ENCODE measurements at places on chromosomes 4 and X.

DNA sequence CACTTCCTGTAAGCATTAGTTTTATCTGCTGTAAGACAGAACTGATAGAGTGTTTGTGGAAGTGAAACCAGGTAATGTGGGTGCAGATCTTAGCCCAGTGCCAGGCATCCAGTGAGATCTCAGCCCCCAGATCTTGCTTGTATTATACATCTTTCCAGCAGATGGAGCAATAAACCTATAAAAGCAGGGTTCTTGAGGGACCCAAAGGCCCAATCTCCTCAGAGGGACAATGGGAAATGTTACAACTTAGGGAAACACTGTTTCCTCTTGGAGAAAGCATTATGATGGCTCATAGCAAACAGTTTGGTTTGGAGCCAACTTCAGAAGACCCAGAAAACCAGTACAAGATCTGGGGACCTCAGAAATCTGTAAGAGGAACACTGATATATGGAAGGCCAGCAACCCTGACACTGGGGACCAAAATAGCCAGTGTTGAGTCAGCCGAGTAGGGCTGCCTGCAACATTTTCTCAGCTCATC, 206.3 kb downstream of the SLC7A11 start:
- peak; percentile 83 for DNase-seq

DNA sequence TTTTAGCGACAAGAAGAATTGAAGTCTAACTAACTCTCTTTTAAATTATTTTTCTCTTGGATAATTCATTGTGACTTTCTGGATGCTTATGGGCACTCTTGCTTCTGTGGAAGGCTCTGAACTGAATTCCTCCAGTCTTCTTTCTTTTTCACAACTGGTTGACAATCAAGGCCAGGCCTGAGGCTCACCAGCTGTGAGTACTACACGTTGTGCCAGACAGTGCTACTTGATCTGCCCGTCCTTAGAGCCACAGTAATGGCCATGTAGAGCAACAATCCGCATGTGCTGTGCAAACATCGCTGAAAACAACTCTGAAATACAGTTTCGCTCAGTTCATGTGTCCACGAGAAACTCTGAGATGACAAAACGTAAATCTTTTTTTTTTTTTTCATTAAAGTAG, 1336.3 kb upstream of the AGA start:
- no peak for DNase-seq

DNA sequence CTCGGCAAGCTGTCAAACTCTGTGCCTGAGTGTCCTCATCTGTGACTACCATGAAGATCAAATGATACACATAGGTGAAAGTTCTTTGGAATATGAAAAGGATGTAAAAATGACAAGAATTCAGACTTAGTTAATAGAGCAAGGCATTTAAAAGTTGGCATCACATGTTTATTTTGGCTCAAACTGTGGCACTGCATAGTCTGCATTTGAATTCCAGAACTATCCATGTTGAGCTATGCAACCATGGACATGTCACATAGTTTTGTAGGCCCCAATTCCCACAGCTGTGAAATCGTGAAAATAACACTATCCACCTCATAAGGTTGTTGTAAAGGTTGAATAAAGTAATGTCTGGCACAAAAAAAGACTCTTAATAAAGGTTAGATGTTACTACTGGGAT, 33.9 kb downstream of the AFF2 start:
- DNase-seq: no peak

- DNase-seq: no peak
Measured at GRCh38 chrX:104697294-104697693, 131.3 kb downstream of the IL1RAPL2 start.

- DNase-seq: peak; percentile 5
Measured at GRCh38 chr4:109967798-109968520, 55.3 kb downstream of the EGF start.

GRCh38 chr4:168884251-168885124, 125.6 kb downstream of the CBR4 start:
- no peak for DNase-seq

GRCh38 chrX:28659269-28659668, 72.0 kb downstream of the IL1RAPL1 start:
- DNase-seq: peak; percentile 0

DNA sequence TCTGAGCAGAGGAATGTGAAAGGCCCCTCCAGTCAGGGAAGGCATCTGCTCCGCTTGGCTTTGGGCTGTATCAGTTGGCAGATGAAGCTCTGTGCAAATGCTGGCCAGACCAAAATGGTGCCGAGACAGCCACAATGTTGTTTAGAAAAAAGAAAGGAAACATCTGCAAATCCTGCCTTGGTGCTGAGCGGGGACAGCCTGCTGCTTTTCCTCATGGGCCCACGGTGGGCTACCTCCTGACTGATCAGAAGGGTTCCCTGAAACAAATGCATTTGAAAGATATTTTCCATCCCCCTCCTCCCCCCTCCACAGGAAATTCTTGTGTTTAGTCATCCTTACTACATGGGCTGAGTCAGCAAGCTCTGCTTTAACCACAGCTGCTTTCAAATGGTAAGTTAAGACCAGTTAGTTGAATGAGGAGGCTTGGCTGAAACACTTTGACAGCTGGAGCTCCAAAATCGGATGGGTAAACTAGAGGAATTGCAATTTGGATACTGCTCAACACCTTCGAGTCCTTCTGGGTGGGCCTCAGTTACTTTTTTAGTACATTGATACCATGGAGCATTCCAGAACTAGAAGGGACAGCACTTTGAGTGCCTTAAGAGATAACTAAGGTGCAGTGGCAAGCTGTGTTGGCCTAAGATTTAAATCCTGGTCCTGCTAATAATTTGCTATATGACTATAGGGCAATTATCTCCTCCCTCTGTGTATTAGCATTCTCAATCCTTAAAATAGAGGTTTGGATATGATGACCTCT, 36.0 kb downstream of the PLAC1 start:
- peak; percentile 90 for DNase-seq

- no peak for DNase-seq
Measured at GRCh38 chr4:72084587-72085011, 52.8 kb downstream of the NPFFR2 start.

DNA sequence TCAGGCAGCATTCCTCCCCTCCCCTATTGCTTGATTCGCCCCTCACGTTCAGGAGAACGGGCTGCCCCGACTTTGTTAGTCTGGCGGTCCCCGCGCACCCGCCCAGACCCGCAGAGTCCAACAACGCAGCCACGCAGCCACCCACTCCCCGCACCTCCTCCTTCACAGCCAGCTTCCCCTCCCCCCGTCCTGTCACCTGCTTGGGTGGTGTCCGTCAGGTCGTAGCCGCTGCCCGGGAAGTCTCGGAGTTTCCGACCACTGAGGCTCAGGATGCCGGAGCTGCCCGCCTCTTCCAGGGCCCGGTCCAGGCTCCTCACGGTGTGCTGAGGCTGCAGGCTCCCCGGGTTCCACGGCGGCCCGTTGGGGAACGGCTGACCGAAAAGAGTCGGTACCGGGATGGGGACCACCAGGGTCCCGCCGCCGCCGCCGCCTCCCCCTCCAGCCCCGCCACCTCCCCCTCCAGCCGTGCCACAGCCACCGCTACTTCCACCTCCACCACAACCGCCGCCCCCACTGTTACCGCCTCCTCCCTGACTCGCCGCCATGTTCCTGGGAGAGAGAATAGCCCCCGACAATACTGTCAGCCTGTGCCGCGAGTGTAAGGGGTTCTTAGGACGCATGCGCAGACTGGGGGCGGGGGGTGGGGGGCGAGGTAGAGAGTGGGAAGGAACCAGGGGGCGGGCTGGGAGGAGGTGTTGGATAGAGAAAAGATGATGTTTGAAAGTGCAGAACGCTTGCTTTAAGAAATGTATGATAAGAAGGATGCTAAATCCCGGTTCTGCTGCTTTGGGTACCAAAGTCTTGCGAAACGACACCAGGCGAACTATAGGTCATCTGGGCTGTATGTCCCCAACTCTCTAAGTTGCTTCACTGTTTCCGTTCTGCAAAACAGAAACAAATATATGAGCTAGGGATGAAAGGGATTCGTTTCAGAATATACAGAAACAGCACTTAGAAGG, at the start of gene LRCH2:
LRCH2 (minus strand) TSS at position 600 of the 959 bp plus-strand sequence; CDS start at position 545, 55 bp downstream.
- DNase-seq: peak; percentile 59

DNA sequence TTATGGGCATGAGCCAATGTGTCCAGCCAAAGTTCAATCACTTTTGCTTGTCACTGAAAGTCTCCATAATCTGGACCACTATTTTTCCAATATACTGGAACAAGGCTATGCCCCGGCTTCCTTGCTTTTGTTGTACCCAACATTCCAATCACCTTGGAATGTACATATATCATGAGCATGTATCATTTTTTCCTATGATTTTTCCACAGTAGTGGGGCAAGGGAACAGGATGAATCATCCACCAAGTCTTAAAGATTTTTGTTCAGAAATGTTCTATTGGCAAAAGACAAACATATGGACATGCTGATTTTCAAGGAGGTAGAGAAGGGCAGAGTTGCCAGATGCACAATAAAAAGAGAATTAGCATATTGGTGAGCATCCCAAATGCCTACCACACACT, 548.1 kb upstream of the INTU start:
- DNase-seq: no peak

- no peak for DNase-seq
Measured at GRCh38 chrX:119399772-119400101, 601 bp downstream of the SLC25A43 start.

- no peak for DNase-seq
Measured at GRCh38 chr4:15488658-15489470, 19.2 kb downstream of the CC2D2A start.

- no peak for DNase-seq
Measured at GRCh38 chr4:56686537-56687231, 5.6 kb upstream of the HOPX start.

- DNase-seq: no peak
Measured at GRCh38 chrX:153689654-153690465, 2.1 kb downstream of the SLC6A8 start.

All from dermis blood vessel endothelial cell (primary cell).